ENCODE measurements at places on chromosomes 16 and 17. TPM values are rescaled to one million over a fixed set of nuclear protein-coding genes. Genes with fewer than 3 reads are reported as not detected.

HBQ1 gene
- total RNA-seq: not detected

NFATC2IP gene
- total RNA-seq: 24.9 TPM

CUEDC1 gene
- total RNA-seq: 12.5 TPM

CHD9NB gene
- total RNA-seq: 1.8 TPM

SLC47A1 gene
- 0.14 TPM for total RNA-seq

HOXB5 gene
- under 0.01 TPM for total RNA-seq

SAMD14 gene
- 1.8 TPM for total RNA-seq

FAM20A gene
- total RNA-seq: 0.57 TPM

TPSB2 gene
- total RNA-seq: not detected

CHRNE gene
- total RNA-seq: 0.14 TPM

CD7 gene
- not detected for total RNA-seq

SCRN2 gene
- total RNA-seq: 33.7 TPM

PRSS33 gene
- total RNA-seq: not detected

MYO18A gene
- 49.5 TPM for total RNA-seq

CX3CL1 gene
- total RNA-seq: 0.57 TPM

AIPL1 gene
- not detected for total RNA-seq

EFCAB5 gene
- total RNA-seq: 0.22 TPM

KRT24 gene
- not detected for total RNA-seq

TBL3 gene
- 57.6 TPM for total RNA-seq

EVPLL gene
- not detected for total RNA-seq

SLC5A10 gene
- total RNA-seq: not detected

DHX58 gene
- 21.2 TPM for total RNA-seq

ALOXE3 gene
- total RNA-seq: under 0.01 TPM

GP2 gene
- not detected for total RNA-seq

GPS1 gene
- total RNA-seq: 110 TPM

GNAO1 gene
- 0.22 TPM for total RNA-seq
